ENCODE measurements at places on chromosomes 6 and 20.
A peak's percentile ranks its signal among the peaks of the same experiment; 100 is the strongest.

DNA sequence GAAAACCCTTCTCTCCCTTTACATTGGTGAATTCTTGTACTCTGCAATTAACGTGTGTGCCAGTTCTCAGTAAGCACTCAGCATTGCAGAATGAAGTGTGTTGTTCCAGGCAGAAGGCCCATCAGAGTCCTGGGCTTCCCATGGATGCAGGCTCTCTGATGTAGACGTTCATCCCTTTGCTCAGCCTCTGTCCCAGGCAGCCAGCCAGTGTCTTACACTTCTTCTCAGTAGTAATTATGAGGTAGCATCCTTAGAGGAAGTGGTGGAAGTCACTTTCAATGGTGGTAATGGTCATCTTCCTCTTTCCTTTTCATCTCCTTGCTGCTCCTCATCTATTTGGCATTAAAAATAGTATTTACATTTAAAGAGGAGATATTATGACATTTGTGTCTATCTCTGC is 66.7 kb upstream of the FYN start:
- H3K36me3 ChIP-seq, result no peaks in the 10 kb centered on the region
- no peaks in the 10 kb centered on the region for H3K27me3 ChIP-seq
- peaks cover 4% of the 10 kb centered on the region for H3K4me1 ChIP-seq
- no peak for DNase-seq
- no peak overlapping the region for H3K4me3 ChIP-seq

DNA sequence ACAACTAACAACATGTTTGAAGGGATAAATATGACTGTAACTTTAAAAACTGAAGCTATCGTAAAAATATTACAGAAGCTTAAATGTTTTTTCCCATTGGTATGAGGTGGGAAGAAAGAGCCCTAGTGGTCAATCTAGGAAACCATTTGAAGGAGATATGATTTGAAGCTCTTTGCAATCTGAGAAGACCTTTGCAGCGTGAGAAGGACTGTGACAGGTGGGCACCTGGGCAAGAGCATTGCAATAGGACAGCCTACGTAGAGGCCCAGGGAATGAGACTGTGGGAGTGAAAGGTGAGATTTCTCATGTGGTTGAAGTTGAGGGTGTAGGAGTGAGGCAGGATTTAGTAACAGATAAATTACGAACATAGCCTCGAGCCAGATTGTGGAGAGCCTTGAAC is 108.0 kb upstream of the PDE7B start:
- no peaks in the 10 kb centered on the region for H3K27me3 ChIP-seq
- H3K27ac ChIP-seq, result no peak overlapping the region
- DNase-seq, result no peak

- no peaks in the 10 kb centered on the region for H3K36me3 ChIP-seq
- H3K27me3 ChIP-seq, result no peaks in the 10 kb centered on the region
- H3K4me3 ChIP-seq, result no peak overlapping the region
- H3K27ac ChIP-seq, result no peak overlapping the region
- H3K4me1 ChIP-seq, result no peaks in the 10 kb centered on the region
These were observed 534.0 kb downstream of the KHDRBS2 start for GRCh38 chr6:61751986-61752385.

DNA sequence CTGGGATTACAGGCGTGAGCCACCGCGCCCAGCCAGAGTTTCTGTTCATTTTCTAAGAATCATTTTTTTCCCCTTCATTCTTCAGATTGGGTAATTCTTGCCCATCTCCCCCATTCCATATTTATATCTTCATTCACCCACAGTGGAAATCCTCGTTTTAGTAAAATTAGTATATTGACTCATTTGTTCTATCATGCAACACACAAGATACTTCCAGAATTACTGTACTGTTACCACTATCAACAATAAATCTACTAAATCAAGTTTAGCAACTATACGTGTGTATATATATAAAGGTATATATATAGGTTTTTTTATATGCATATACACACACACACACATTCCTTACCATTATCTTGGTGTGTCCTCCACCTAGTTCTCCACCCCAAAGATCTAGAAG is 41.2 kb upstream of the KCNG1 start:
- no peaks in the 10 kb centered on the region for H3K36me3 ChIP-seq
- no peak for DNase-seq
- H3K27me3 ChIP-seq, result peaks cover 6% of the 10 kb centered on the region
- no peak overlapping the region for H3K4me3 ChIP-seq
- peaks cover 14% of the 10 kb centered on the region for H3K4me1 ChIP-seq

- no peaks in the 10 kb centered on the region for H3K36me3 ChIP-seq
- no peak for DNase-seq
- H3K27ac ChIP-seq, result no peak overlapping the region
- no peak overlapping the region for H3K4me3 ChIP-seq
- H3K4me1 ChIP-seq, result no peaks in the 10 kb centered on the region
These were observed 10.3 kb upstream of the PDYN start for GRCh38 chr20:2004171-2004570.

DNA sequence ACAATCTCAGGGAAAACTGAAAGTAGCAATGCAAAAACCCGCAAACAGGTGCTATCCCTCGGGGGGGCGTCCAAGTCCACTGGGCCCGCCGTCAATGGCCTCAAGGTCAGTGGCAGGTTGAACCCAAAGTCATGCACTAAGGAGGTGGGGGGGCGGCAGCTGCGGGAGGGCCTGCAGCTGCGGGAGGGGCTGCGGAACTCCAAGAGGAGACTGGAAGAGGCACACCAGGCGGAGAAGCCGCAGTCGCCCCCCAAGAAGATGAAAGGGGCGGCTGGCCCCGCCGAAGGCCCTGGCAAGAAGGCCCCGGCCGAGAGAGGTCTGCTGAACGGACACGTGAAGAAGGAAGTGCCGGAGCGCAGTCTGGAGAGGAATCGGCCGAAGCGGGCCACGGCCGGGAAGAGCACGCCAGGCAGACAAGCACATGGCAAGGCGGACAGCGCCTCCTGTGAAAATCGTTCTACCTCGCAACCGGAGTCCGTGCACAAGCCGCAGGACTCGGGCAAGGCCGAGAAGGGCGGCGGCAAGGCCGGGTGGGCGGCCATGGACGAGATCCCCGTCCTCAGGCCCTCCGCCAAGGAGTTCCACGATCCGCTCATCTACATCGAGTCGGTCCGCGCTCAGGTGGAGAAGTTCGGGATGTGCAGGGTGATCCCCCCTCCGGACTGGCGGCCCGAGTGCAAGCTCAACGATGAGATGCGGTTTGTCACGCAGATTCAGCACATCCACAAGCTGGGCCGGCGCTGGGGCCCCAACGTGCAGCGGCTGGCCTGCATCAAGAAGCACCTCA is 166.3 kb downstream of the DTNBP1 start:
- H3K4me3 ChIP-seq, result no peak overlapping the region
- no peak overlapping the region for H3K27ac ChIP-seq
- DNase-seq, result no peak
- H3K27me3 ChIP-seq, result no peaks in the 10 kb centered on the region
- H3K4me1 ChIP-seq, result peaks cover 1% of the 10 kb centered on the region

DNA sequence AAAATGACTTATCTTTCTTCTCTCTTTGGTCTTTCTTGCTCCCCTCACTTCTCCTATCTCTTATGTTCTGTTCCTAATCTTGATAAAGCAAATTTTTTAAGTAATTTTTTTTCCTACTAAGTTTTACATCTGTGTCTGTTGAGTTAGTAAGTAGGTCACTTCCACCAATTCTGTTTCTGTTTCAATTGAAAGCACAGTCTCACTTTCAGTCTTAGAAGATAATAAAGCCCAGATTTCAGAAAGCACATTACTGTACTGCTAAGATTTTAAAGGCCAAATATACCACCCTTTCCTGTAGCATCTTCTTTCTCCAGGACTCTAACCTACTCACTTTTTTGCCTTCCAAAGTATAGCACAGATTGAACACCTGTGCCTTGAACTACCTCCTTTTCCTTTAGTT is 866.1 kb upstream of the ADGRB3 start:
- no peaks in the 10 kb centered on the region for H3K36me3 ChIP-seq
- no peaks in the 10 kb centered on the region for H3K27me3 ChIP-seq
- no peaks in the 10 kb centered on the region for H3K4me1 ChIP-seq
- no peak for DNase-seq
- H3K4me3 ChIP-seq, result no peak overlapping the region

DNA sequence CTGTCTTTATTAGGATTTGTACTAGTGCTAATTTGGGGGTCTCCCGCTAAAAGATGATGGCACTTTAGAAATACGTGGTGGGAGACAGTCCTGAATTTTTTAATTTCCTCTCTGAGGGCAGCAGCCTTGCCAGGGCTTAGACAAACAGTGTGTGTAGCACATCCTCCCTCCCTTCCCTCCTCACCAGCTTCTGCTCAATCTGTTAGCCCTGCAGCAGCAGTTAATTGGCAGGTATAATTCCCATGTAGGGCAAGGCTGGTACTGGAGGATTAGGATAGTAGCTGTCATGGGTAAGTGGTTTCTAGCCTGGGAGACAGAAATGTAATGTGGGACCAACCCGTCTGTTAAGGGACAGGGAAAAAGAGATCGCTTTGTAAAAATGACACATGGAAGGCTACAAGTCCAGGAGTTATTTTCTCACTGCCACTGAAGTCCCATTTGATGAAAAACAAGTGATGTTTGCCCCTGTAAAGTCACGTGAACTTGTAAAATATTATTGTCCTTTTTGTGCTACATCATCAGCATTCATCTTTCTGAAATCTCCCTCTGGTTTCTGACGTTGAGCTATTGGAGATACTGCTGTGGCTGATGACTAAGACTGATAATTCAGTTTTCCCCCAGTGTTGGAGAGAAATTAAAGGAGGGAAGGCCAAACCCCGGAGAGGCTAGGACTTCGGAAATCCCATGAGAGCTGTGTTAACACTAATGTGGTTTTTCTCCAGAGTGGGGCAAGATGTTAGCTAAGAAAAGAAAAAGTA is 40.6 kb downstream of the CTNNBL1 start:
- peaks cover 12% of the 10 kb centered on the region for H3K36me3 ChIP-seq
- no peak overlapping the region for H3K4me3 ChIP-seq
- DNase-seq, result peak; percentile 73
- no peak overlapping the region for H3K27ac ChIP-seq
- H3K4me1 ChIP-seq, result peaks cover 8% of the 10 kb centered on the region

DNA sequence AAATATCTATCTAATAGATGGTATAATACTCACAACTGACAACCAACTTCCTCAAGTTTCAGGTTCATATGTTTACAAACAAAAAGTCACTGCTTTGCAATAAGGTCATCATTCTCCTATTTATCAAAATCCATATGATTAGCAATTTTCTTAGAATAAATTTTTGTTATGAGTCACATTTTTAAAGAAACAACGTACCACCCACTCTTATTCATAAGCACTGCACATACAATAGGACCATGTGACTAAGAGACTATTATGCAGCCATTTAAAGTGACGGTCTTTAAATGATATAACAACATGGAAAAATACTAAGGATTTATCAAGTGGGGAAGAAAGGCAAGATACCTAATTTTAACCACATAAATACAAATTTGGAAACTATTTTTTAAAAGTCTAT is 40.0 kb downstream of the REPS1 start:
- no peaks in the 10 kb centered on the region for H3K27me3 ChIP-seq
- no peak for DNase-seq
- no peak overlapping the region for H3K27ac ChIP-seq
- H3K36me3 ChIP-seq, result no peaks in the 10 kb centered on the region

GRCh38 chr20:51326201-51326819 is 216.2 kb downstream of the NFATC2 start:
- no peaks in the 10 kb centered on the region for H3K27me3 ChIP-seq
- H3K27ac ChIP-seq, result peak overlapping the region; percentile 97
- no peaks in the 10 kb centered on the region for H3K36me3 ChIP-seq
- H3K4me1 ChIP-seq, result peaks cover 36% of the 10 kb centered on the region
- no peak overlapping the region for H3K4me3 ChIP-seq

- DNase-seq, result no peak
- H3K4me3 ChIP-seq, result no peak overlapping the region
These were observed 3.7 kb upstream of the KAT14 start for GRCh38 chr20:18133962-18134361.

DNA sequence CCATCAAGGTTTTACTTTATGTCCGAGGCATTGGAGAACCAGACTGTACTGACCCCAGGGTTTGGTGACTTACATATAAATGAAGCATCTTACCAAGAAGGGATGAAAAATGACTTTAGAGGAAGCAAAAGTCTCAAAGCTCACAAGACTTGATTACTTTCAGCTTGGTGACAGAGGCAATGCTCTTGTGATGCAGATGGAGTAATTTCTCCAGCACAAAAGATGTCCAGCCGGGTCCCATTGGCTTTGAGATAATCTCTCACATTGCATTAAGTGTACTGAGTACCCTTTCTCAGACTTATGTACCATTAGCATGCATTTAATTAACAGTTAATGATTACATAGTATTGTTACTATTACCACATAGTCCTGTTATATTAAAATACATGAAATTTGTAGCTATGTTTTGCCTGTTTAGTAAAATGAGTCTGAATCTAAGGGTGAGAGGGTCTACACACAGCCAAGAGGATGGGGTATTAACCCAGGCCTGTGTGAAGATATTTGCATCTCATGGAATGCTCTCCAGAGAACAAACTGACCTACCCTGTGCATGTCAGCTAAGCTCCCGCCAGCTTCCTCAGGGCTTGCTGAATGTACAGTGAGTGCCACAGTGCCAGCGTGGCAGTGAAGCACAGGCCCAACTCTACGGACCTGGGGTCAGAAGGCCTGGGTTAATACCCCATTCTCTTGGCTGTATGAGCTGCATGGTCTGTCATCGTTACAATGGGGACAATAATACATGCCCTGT is 5.6 kb downstream of the HTR1E start:
- peaks cover 10% of the 10 kb centered on the region for H3K27me3 ChIP-seq
- H3K4me1 ChIP-seq, result no peaks in the 10 kb centered on the region
- no peak for DNase-seq
- no peaks in the 10 kb centered on the region for H3K36me3 ChIP-seq
- no peak overlapping the region for H3K27ac ChIP-seq
- H3K4me3 ChIP-seq, result no peak overlapping the region

GRCh38 chr6:12717356-12717755 is 789 bp downstream of the PHACTR1 start:
- peak overlapping the region; percentile 29 for H3K4me3 ChIP-seq
- H3K27ac ChIP-seq, result no peak overlapping the region
- DNase-seq, result peak; percentile 39
- H3K36me3 ChIP-seq, result no peaks in the 10 kb centered on the region

GRCh38 chr6:44685213-44685612 is 297.7 kb downstream of the CDC5L start:
- no peak overlapping the region for H3K27ac ChIP-seq
- H3K4me3 ChIP-seq, result no peak overlapping the region
- no peaks in the 10 kb centered on the region for H3K36me3 ChIP-seq

GRCh38 chr6:84258866-84259265 is 31.4 kb upstream of the CEP162 start:
- no peaks in the 10 kb centered on the region for H3K36me3 ChIP-seq
- no peaks in the 10 kb centered on the region for H3K27me3 ChIP-seq
- H3K4me3 ChIP-seq, result no peak overlapping the region
- no peak for DNase-seq
- no peaks in the 10 kb centered on the region for H3K4me1 ChIP-seq

DNA sequence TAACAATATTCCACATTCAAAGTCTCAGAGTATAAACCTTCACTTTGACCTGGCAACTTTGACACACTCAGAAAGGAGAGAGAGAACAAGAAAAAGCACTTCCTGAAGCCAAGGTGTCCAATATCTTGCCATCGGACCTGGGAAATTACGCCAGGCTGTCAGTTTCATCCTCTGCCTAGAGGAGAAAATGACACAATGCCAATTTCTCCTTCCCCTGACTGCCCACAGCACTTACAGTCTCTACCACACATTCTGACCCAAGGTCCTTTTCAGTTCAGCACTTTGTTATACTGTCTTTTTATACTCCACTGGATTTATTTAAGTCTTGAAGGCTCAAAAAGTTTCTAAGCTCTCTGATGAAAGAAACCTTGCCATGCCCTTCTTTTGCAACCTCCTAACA is 250.4 kb downstream of the GMPR start:
- no peaks in the 10 kb centered on the region for H3K36me3 ChIP-seq
- no peak overlapping the region for H3K27ac ChIP-seq
- no peak overlapping the region for H3K4me3 ChIP-seq
- H3K27me3 ChIP-seq, result no peaks in the 10 kb centered on the region

GRCh38 chr20:21430020-21430419 is 32.7 kb upstream of the NKX2-4 start:
- H3K36me3 ChIP-seq, result no peaks in the 10 kb centered on the region
- H3K4me1 ChIP-seq, result peaks cover 7% of the 10 kb centered on the region
- H3K4me3 ChIP-seq, result no peak overlapping the region
- DNase-seq, result no peak
- no peak overlapping the region for H3K27ac ChIP-seq
